ENCODE measurements at places on chromosomes 1 and 21.

GRCh38 chr1:59738152-59738551 lies 76.6 kb upstream of the HOOK1 start:
- no peak for DNase-seq

GRCh38 chr21:43719748-43720538 lies 1.0 kb downstream of the PDXK start:
- DNase-seq = no peak

DNA sequence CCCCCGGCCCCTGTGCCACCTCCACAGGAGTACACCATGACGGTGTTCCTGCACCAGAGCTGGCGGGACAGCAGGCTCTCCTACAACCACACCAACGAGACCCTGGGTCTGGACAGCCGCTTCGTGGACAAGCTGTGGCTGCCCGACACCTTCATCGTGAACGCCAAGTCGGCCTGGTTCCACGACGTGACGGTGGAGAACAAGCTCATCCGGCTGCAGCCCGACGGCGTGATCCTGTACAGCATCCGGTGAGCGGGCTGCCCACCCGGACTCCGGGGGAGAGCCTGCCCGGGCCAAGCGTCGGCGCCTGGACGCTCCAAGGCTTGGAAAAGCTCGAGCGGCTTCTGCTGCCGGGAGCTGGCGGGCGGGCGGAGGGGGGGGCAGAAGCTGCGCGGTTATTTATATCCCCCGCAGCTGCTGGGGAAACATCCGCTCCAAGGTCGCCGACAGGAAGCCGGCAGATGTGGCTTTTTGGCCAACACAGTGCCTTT lies 6.4 kb downstream of the GABRD start:
- DNase-seq = no peak

DNA sequence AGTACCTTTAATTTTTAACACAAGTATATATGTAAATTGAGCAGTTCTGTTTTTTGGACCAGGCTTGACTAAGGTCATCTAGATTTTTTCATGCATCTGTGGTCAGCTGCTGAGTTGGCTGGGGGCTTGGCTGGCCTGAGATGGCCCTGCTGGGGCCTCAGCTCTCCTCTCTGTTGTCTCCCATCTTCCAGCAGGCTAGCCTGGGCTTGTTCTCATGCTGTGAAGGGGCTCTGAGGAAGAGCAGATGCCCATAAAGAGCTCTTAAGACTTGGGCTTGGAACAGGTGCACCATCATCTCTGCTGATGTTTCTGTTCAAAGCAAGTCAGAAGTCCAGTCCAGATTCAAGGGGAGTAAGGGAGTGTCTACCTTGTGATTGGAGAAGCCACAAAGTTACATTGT lies 51.2 kb upstream of the TNR start:
- DNase-seq = no peak
